ENCODE measurements at places on chromosomes 1 and 21.

DNA sequence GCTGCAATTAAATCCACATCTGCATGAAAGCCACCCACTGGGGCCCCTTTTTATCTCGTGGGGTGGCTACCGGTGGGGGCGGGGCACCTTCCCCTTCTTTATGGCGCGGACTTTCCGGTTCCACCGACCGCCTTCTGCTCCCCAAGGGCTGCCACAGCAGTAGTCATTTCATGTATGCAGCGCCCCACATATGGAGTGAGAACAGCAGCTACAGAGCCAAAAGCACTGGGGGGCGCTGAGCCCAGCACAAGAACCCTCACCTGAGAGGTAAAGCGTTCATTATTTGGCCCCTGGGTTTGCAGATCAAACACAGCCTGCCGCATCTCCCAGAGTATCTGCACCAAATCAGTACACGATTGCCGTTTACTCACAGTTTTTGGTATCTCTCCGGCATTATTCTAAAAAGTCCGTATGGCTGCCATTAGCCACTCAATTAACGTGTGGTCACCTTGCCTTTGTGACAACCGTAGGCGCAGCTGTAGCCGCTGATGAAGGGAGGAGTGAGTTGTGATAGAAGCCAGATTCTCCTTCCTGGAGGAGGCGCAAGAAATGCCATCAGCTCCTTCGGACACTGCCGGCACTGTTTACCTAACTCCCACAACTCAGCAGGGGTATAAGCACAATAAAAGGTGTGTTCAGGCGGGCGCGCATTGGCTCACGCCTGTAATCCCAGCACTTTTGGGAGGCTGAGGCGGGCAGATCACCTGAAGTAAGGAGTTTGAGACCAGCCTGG, 30.4 kb upstream of the CR2 start:
- no peak for DNase-seq

GRCh38 chr1:111989531-111990025, at the start of gene KCND3:
Gene KCND3 (minus strand): TSS chr1:111989668.
- no peak for DNase-seq

DNA sequence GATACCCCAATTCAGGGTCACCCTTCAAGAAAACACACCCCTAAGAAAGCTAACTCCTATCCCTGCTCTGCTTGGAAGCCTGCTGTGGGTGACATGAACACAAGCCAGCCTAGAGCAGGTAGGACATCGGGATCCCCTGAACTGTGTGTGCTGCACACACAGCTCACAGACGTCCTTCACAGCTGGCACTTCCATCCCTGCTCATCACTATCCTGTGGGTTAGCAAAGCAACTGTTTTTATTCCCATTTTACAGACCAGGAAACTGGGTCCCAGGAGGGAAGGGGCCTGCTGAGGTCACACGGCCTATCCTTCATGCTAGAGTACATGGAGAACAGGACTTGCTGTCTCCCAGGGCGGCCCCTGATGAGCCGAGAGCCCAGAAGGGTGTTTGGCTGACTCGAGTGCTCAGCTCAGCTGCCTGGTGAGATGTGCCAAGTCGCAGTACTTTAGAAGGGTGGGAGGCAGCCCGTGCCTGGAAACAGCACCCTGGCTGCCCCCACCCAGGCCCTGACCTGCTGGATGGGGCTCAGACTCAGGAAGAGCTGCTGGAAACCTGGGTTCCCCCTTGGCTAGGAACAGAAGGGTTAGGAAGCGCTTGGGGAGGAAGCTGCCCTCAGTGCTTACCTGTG, 28.3 kb upstream of the BTG2 start:
- no peak for DNase-seq

DNA sequence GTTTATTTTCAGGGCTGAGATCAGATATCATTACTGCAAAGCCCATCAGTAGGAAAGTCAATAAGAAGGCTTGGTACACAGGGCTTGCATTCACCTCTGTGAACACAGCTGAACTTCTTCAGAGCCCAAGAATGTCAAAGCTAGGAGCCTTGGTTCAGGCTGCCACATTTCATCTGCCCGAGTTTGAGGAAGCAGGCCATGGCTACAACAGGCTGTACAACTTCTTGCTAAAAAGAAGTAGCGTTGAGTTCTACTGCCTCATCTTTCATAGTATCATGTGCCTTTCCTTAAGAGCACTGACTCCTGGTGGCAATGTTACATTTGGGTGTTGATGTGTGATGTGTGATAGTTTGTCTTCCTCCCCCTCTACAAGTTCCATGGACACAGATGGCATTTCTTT, 10.1 kb downstream of the C1orf162 start:
- DNase-seq, result no peak

GRCh38 chr1:64981601-64982533, 15.5 kb upstream of the JAK1 start:
- no peak for DNase-seq

- no peak for DNase-seq
Measured at GRCh38 chr1:18319099-18319498, 161.6 kb upstream of the KLHDC7A start.

GRCh38 chr1:32893198-32894018, 7.1 kb downstream of the HPCA start:
- DNase-seq, result no peak

DNA sequence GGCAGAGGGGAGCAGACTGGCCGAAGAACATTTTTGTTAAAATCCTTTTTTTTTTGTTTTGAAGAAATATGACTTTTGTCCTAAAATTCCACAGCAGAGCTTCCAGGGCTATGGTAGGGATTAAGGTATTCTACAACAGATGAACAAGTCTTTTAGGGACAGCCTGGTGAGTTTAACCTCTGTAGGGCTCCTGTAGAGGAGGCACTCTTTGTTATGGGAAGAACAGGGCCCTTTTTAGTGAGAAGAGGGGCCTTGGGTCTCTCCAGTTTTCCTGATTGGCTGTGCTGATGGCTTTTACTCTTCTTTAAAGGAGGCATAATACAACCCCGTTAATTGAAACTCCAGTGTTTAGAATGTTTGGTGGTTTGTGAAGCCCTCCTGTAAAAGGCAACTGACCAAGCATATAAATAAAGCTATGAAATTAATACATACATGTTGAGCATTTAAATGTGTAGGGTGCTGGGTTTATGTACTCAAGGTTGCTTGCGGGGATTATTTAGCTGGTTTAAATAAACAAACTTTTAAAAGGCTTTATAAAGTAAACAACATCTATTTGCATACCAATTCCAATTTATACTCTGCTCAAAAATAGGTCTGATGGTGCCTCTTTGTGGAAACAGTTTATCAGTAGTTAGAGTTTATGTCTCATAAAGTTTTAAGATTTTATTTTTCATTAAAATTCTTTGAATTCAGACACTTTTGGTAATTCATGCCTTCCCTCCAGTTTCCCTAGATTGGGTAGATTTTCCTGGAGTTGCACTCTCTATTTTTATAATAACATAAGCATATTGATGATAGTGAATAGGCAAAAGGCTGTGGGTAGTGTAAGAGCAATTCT, 46.5 kb downstream of the PBX1 start:
- DNase-seq, result no peak

DNA sequence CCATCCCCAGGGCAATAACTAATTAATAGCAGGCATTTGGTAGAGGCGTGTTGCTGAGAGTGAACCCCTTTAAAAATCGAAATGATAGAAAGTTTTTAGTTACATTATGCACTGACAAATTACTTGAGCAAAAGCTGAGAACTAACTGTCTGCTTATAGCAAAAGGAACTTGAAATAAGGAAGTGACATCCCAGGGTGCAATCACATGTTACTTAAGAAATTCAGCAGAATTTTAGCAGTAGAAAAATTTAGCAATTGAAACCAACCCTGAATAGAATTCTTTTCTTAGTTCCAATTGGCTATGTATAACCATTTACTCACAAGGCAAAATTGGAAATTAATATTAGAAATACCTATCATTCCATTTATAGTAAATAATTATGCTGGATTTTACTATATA, 139.5 kb upstream of the SAMSN1 start:
- no peak for DNase-seq

DNA sequence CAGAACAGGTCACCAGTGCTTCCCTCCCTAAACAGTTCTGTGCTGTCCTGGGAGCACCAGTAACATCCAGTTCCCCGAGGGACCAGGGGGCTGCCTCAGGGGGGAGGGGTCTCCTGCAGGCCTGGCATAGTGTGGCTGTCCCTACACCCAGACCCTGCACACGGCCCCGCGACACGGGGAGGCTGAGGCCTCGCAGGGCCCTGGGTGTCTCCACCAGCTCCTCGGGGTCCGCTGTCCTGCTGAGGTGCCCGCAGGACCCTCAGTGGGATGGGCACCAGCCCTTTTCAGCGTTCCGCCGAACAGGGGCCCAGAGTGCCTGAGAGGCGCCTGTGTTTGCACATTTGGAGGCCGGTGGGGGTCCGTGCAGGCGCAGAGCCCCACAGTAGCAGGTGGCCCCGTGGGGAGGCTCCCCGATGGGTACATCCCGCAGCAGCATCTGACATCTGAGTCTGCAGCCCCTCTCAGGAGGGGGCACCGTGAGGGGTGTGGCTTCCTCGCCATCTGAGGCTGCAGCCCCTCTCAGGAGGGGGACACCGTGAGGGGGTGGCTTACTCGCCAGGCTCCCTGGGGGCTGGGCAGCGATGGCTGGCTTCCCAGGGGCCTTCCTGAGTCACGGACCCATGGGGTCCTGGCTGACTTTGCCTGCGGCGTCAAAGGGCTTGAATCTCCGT, 18.5 kb upstream of the C1orf159 start:
- DNase-seq, result no peak
